ENCODE measurements at places on chromosomes 6 and 20. TPM values are rescaled to one million over a fixed set of nuclear protein-coding genes. Genes with fewer than 3 reads are reported as not detected.

Gene OPN5
- not detected for total RNA-seq

- H3K27me3 ChIP-seq, result no peaks in the 10 kb centered on the region
- no peak overlapping the region for H3K4me3 ChIP-seq
- DNase-seq, result peak; percentile 10
- H3K27ac ChIP-seq, result no peak overlapping the region
- H3K36me3 ChIP-seq, result peaks cover 12% of the 10 kb centered on the region
Measured at GRCh38 chr6:135673501-135674309, 176.2 kb upstream of the AHI1 start.

Gene TCF21
- not detected for total RNA-seq

GRCh38 chr20:52655395-52655794 lies 316.8 kb upstream of the TSHZ2 start:
- H3K36me3 ChIP-seq, result no peaks in the 10 kb centered on the region
- peaks cover 14% of the 10 kb centered on the region for H3K27me3 ChIP-seq
- no peak for DNase-seq
- no peaks in the 10 kb centered on the region for H3K4me1 ChIP-seq
- H3K4me3 ChIP-seq, result no peak overlapping the region

Gene LINC00237
- total RNA-seq, result 0.49 TPM

- DNase-seq, result no peak
- no peak overlapping the region for H3K27ac ChIP-seq
- H3K4me1 ChIP-seq, result no peaks in the 10 kb centered on the region
Measured at GRCh38 chr6:21230536-21230935, 363.0 kb upstream of the SOX4 start.
